ENCODE measurements at places on chromosomes 3 and 15. TPM values are rescaled to one million over a fixed set of nuclear protein-coding genes. Genes with fewer than 3 reads are reported as not detected.

GRCh38 chr3:27796365-27796875 is 74.3 kb upstream of the EOMES start:
- no peak for DNase-seq

GRCh38 chr3:126538316-126538715 is 14.4 kb downstream of the CHST13 start:
- no peak for DNase-seq

GRCh38 chr3:141782386-141782932 is 19.3 kb downstream of the GRK7 start:
- DNase-seq = no peak

DNA sequence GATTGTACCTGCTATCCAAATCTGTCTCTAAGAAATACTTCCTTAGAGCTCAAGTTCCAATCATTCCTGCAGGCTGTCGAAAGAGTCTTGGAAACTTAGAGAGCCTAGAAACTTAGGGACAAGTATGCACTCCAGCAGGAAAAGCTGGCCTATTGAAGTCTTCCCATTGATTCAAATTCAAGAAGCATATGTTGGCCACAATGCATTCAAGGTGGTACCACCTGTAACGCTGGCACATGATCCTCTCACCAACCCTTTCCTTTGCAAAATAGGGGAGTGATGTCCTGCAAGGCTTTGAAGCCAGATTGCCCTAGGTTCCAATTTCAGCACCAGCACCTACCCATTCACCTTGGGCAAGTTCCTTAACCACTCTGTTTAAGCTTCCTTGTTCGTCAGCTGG is 6.0 kb downstream of the ADAMTS9 start:
- DNase-seq = no peak

- no peak for DNase-seq
Observed at GRCh38 chr3:115403786-115404185, 219.5 kb upstream of the GAP43 start.

DNA sequence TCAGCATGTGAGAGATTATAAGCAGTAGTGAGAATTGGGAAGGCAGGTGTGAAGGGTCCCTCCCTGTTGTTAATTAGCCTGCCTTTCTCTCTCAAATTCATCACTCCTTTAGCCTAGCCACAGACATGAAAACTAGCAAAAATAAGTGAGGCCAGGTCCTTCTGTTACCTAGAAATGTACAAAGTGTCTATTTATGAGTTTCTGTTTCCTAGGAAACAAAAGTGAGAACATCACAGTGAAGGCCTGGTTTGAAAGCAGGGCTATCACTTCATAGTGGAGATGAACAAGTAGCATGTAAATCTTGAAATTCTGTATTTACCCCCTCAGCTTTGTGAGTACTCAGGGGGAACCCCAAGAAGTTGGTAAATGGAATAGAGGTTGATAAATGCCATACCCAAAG is 78.2 kb upstream of the UMPS start:
- DNase-seq = no peak

DNA sequence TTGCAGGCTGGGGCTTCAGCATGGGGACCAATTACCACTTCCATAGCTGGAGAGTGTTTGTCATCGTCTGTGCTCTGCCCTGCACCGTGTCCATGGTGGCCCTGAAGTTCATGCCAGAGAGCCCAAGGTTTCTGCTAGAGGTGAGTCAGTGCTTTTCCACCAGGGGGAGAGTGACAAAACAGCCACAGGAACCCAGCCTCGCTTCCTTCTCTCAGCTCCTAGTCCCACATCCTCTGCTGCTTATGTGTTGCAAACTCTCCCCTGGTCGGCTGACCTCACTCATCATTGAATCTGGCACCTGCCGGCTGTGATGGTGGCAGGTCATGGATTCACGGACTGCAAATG is 158.3 kb downstream of the SV2B start:
- DNase-seq = no peak

- DNase-seq = no peak
Observed at GRCh38 chr15:88479169-88479568, 11.7 kb downstream of the MRPS11 start.

GRCh38 chr15:96790004-96790403 is 459.5 kb downstream of the NR2F2 start:
- no peak for DNase-seq

GRCh38 chr3:171228240-171228639 is 201.7 kb upstream of the SLC2A2 start:
- no peak for DNase-seq

GRCh38 chr3:194200422-194201081 is 64.6 kb downstream of the HES1 start:
- no peak for DNase-seq

DNA sequence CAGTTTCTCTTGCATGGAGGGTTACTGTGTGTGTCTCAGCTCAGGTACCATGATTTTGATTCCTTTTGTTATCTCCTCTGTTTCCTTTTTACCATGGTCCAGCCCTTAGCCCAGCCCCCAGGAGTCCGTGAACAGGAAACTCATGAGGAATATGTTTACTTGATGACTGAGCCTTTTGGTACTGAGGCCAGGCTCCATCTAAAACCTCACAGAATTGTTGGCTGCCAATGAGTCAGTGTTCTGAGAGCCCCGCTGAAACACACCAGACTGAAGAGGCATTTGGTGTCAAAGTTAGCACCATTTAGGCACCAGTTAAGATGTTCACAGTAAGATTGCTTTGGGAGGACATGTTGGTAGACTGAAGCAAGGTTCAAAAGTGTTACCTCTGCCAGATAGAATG is 80.9 kb downstream of the DGKG start:
- no peak for DNase-seq

DNA sequence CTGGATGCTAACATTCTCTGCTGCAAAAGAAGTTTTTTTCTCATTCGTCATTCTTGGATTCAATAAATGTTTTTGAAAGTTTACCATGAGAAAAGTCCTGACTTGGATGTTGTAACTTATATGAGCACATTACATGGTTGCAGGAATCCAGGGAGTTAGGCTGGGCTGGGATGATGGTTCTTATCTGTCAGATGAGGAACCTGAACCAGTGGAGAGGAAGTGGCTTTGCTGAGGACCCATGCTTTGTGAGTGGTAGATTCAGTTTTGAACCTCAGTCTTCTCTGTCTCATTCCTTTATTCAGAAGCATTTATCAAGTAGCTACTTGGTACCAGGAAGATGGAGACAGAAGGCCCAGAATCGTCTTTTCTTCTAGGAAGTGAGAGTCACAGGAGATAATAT is 3.7 kb upstream of the GASK1A start:
- DNase-seq = no peak

- no peak for DNase-seq
Observed at GRCh38 chr3:195044411-195044810, 226.5 kb downstream of the XXYLT1 start.

DNA sequence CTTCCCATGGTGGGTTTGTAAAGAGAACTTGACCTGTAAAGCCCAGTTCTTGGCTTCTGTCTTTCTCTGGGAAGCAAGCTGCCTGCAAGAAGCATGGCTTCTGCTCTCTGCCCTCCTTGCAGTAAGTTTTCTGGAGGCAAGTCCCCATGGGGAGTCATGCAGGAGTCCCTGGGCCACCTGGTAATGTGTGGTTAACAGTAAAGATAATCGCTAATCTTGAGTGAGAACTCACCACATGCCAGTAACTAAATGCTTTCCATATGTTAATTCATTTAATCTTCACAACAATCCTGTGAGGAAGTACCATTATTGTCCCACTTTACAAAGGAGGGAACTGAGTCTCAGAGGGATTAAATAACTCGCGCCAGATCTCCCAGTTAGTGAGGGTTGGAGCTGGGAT is 4.2 kb downstream of the CAPN3 start:
- DNase-seq = no peak

GRCh38 chr3:39812537-39812936 is 3.1 kb downstream of the MYRIP start:
- DNase-seq = no peak

DNA sequence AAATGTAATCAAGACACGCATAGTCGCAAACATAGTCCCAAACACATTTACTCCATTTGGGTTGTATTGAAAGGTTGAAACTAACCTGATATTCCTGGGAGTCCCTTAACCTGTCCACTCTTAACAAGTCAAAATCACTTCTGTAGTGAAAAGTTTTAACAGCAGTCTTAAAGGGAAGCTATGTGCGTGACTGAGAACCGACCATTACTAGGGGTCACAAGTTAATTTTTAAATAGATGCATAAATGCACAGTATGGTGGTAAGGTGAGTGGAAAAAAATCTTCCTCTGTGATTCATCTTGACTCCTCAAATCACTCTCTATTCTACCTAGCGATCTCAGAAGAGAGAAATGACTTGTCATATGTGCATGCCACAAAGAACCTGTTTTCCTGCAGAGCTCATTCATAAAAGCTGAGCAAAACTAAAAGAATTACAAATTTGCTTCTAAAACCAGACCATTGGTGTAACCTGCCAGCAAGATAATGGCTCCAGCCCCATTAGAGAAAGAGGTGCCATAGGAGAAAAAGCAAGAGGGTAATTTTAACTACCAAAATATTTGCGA is 4.8 kb downstream of the GPR15 start:
- no peak for DNase-seq

SLC28A1 gene
- polyA plus RNA-seq = 0.13 TPM

COL7A1 gene
- polyA plus RNA-seq = 4.4 TPM

KCNMB2 gene
- 12.1 TPM for polyA plus RNA-seq

IL17RB gene
- polyA plus RNA-seq = 9.5 TPM

TPM1 gene
- polyA plus RNA-seq = 678 TPM

DPPA2 gene
- not detected for polyA plus RNA-seq

MAGEL2 gene
- polyA plus RNA-seq = 4.8 TPM

LRCH3 gene
- polyA plus RNA-seq = 37.5 TPM

RFX7 gene
- polyA plus RNA-seq = 25.7 TPM

Data from right lung (tissue), 10 donors.